Activated CD4-positive, alpha-beta T cell treated with anti-CD3 and anti-CD28 coated beads for 24 hours (primary cell): ENCODE measurements at places on chromosomes 13 and 19.

DNA sequence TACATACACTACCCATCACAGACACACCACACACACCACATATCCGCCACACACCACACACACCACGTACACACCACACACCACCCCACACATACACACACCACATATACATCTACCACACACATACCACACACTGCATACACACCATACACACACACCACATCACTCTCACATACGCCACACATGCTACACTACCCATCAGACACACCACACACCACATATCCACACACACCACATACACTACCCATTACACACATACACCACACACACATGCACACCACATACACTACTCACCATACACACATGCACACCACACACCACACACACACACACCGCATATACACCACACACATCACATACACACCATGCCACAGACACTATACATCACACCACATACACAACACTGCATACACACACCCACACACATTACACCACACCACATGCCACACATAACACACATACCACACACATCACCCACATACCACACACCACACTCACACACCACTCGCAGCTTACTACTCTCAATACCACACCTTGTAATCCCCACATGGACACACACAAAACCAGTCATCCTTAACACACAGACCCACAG is 9.5 kb downstream of the ERFL start:
- no peak for DNase-seq

DNA sequence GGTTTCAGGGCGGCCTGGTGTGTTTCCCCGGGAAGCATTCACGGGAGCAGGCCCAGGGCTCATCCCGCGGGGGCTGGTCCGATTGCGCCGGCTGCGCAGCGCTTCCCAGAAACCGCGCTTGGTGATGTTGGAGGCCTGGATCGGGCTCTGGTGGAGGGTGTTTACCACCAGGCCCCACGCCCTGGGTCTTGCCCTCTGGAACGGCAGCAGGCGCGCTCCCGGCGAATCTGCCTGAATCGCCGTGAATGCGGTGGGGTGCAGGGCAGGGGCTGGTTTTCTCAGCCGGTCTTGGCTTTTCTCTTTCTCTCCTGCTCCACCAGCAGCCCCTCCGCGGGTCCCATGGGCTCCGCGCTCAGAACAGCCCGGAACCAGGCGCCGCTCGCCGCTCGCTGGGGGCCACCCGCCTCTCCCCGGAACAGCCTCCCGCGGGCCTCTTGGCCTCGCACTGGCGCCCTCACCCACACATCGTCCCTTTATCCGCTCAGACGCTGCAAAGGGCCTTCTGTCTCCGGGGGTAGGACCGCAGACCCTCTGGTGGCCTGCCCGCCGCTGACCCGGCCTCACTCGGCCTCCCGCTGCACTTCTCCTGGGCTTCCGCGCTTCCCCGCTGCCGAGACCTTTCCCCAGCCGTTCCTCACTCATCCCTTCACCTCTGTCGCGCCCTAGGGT is 69.4 kb upstream of the GJB6 start:
- no peak for DNase-seq

- no peak for DNase-seq
Observed at GRCh38 chr13:77055158-77055557, 28.2 kb upstream of the FBXL3 start.

GRCh38 chr13:75079226-75079625 is 402.7 kb downstream of the TBC1D4 start:
- DNase-seq, result no peak

DNA sequence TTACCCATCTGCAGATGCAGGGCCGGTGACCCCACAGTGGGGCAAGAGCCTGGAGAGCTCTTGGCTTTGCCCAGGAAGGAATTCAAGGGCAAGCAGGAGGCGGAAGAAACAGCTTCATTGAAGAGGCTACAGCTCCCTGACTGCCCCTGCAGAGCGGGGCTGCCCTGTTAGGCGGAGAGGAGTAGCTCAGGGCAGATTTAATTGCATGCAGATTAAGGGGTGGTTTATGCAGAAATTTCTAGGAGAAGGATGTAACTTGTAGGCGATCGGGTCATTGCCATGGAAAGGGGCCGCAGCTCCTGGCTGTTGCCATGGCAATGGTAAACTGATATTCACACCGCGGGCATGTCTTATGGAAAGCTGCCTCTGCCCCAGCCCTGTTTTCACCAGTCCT is 94.1 kb downstream of the ATP11A start:
- DNase-seq, result no peak

DNA sequence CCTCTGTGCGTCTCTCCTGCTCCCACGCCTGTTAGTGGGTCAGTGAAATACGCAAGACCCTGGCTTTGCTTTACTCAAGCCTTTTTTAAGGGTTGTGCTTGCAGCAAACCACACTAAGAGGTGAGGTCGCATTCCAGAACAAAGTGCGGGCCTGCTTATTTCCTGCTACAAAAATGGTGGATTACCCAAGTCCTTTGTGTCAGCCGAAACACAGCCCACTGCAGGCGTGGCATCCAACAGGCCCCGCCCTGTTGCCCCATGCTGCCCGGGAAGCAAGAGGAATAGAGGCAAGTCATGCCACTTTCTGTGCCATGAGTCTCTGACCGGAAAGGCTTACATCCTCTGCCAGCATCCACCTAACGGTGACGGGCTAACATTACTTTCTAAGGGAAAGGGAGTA is 7.7 kb upstream of the IRS2 start:
- no peak for DNase-seq

- DNase-seq, result no peak
Observed at GRCh38 chr19:33950091-33950750, 153.6 kb downstream of the KCTD15 start.

DNA sequence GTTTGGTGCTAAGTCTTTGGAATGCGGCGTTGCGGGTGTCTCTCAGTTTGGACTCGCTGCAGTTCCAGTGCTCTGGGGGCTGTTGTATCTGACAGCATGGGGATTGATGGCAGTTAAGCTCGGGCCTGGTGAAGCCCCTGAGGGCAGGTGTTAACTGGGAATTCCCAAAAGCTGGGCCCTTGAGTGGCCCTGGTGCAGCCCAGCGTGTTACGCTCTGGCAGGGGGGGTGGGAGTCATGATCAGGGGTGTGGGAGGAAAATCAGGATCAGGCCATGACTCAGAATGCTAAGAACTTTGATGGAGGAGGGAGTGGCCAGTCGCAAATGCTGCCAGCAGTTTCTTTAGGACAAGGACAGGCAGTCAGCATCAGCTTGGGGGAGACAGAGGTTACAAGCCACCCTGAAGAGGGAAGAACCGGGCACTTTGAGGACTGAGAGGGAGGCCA is 19.6 kb downstream of the AP2A1 start:
- DNase-seq, result no peak

DNA sequence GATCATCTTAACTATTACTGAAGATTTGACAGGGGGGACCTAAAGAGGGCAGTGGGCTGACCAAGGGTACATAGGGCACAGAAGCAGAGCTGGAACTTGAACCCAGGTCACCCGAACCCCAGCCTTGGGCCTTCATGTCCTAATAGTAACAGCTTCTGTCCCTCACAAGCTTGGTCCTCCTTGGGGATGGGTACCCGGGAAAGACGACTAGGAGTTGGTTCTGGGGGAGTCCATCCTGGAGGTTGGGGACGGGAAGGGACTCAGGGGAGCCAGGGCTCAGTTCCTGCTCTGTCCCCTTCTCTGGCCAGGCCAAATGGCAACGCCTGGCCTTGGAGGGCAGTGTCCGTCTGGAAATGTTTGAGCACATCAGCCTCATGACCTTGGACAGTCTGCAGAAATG is 39.6 kb upstream of the CYP4F8 start:
- no peak for DNase-seq

DNA sequence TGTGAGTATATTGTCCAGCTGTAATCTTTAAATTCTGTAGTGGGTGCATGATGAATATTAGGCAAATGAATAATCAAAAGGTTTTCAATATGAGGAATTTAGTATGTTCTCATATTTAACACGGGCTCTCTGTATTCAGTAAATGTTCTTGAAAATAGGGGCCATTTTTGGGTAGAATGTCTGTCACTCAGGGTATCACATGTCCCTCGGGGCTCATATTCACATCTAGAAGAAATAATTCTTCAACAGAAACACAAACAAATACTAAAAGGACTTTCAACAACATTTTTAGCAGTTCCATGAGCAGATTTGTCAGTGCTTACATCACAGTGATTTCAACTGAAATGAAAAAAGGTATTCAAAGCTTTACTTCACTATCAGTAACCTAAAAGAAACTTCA is 1388.4 kb upstream of the MIR17HG start:
- DNase-seq, result no peak

DNA sequence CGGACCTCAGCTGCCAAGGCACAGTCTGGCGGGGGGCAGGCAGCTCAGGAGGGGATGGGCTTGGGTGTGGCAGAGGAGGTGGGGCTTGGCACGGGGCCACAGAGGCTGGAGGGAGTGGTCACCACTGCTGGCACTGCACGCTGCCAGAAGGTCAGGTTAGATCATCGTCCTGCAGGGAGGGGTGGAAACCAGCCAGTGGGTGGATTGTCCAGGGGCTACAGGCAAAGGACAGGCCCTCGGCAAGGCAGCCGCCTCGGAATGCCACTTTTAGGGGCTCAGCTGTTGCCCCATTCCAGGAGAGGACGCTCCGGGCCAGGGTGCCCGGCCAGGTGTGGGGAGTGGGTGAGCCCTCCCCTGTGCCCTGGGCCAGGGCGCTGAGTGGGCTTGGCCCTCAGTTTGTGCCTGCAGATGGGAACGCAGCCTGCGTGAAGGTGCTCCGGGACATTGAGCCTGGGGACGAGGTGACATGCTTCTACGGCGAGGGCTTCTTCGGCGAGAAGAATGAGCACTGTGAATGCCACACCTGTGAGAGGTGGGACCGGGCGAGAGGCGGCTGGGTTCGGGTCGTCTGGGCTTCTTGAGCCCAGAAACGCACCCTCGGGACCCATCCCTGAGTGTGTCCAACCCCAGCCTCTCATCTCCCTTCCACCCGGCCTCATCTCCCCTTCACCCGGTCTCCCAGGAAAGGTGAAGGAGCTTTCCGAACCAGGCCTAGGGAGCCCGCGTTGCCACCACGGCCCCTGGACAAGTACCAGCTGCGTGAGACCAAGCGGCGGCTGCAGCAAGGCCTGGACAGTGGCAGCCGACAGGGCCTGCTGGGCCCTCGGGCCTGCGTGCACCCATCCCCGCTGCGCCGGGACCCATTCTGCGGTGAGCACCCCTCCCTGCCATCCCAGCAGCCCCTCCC is 6.4 kb downstream of the KMT5C start:
- DNase-seq, result no peak

DNA sequence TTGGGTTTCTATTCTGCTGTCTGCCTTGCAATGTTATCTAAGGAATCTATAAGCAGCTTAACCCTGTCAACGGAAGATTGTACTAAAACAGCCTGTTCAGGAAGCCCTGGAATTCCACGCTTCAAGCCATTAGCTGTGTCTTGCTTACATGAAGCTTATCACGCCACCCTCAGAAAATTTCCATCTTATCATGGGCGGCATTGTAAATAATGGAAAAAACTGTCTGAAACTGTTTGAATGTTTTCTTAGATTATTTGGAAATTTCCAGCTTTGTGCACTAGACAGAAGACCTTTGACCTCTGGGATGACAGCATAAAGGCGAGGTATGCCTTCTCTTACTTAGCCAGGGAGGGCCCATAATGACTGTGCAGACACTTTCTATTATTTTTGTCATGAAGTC is 319.7 kb downstream of the KCNRG start:
- DNase-seq, result no peak

DNA sequence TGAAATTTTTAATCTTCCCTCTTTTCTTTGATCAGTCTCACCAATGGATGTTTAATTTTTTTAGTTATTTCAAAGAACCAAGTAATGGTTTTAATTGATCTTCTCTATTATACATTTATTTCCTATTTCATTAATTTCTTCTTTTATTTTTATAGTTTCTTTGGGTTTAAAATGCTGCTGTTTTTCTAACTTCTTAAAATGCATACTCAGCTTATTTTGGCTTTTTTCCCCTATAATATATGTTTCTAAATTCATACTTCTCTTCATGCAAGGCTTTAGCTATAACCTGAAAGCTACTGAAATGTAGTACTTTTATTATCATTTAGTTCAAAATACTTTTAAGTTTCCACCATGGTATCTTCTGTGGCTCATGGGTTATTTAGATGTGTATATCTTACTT is 53.9 kb downstream of the ANKRD10 start:
- DNase-seq, result no peak

GRCh38 chr19:8393871-8394250 is 3.7 kb downstream of the RAB11B start:
- no peak for DNase-seq

GRCh38 chr19:44723952-44724319 is 24.6 kb upstream of the BCL3 start:
- peak; percentile 71 for DNase-seq

GRCh38 chr19:31676271-31677004 is 327.2 kb upstream of the TSHZ3 start:
- no peak for DNase-seq

- DNase-seq, result no peak
Observed at GRCh38 chr13:43297967-43298678, 274.7 kb downstream of the DNAJC15 start.

DNA sequence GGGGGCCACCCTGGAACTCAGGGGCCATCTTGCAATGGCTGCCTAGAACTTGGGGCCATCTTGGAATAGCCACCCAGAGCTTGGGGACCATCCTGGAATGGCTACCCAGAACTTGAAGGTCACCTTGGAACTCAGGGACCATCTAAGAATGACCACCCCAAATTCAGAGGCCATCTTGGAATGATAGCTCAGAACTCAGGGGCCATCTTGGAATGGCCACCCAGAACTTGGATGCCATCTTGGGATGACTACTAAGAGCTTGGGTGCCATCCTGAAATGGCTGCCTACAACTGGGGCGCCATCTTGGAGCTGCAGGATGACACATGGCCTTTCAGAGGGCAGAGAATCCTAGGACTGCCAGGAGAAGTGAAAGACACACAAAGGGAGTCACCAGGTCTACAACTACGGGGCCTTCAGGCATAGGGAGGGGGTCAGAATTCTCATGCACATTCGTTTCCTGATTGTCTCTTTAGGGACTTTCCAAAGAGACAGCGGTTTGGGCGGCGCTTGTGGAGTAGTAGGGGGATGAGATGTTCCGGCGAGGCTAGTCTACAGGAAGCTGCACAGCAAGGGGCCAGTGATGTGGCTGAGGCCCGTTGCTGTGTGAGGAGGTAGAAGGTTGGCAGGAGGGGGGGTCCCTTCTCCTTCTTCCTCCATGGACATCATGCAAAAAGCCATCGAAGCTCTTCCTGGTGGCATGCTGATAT is 125.0 kb downstream of the IER2 start:
- no peak for DNase-seq

DNA sequence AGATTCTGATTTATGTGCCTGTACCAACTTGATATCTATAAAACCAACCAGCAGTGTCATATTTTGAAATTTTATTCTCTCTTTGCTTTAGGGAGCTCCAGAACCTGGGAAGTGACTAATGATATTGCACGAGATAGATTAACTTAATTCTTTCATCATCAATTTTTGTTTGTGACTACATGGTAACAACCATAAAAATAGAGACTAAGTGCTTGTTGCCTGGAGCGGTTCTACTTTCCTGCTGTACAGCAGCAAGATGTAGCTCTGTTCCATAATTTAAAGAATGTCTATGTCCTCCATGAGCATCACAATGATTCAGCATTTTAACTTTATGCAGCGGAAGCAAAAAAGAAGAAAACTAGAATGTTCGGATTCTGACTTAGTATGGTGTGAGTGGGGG is 275.6 kb downstream of the KLF5 start:
- DNase-seq, result no peak

- DNase-seq, result no peak
Observed at GRCh38 chr19:18776736-18777135, 14.4 kb downstream of the COMP start.

GRCh38 chr19:13190781-13191540 is 40.8 kb downstream of the IER2 start:
- no peak for DNase-seq
